ENCODE measurements at places on chromosomes 11 and 22.

DNA sequence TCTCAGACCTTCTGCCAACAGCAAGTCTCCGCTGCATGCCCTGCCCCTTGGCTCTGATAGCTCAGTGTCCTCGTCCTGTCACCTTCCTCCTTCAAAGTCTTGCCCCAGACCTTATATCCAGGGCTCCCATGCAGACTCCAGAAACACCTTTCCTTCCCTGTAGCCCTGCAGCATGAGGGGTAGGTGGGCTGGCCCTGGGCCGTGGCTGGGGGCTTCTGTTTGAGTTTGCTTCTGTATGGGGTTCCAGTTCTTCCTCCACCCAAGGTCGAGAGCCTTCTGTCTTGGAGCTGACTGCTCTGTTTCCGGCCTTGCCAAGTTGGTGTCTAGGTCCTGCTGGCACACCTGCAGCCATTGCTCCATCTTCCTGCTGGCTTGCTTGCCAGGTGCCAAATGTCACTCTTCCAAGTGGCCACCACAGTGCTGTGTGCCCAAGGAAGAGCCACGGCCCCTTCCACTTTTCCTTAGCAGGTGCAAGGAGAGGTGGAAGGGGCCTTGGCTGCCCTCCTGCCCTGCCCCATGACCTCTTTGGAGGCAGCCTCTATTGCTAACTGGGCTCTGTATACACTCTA is 74.8 kb upstream of the NECTIN1 start:
- no peak for DNase-seq

DNA sequence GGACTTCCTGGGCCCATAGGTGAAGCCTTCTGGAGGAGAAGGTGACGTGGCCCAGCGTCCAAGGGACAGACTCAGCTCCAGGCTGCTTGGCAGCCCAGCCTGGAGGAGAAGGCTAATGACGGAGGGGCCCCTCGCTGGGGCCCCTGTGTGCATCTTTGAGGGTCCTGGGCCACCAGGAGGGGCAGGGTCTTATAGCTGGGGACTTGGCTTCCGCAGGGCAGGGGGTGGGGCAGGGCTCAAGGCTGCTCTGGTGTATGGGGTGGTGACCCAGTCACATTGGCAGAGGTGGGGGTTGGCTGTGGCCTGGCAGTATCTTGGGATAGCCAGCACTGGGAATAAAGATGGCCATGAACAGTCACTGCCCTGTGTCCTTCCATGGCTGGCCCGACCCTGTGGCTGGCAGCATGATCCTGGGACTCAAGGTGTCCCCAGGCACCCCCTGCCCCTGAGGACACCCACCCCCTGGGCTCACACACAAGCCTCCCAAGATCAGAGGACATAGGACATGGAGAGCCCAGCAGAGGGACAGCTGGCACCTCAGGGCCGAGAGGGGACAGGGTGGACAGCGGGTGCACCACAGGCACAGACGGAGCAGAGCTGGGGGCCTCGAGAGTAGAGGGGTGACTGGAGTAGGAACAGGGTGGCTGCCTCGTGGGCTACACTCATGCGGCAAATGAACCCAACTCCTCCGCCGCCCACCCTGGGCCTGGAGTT is 10.1 kb downstream of the SIGIRR start:
- DNase-seq: no peak

- DNase-seq: no peak
Observed at GRCh38 chr22:27576413-27576812, 225.1 kb downstream of the MN1 start.

GRCh38 chr11:17638311-17638710 is 81.1 kb upstream of the MYOD1 start:
- DNase-seq: no peak

DNA sequence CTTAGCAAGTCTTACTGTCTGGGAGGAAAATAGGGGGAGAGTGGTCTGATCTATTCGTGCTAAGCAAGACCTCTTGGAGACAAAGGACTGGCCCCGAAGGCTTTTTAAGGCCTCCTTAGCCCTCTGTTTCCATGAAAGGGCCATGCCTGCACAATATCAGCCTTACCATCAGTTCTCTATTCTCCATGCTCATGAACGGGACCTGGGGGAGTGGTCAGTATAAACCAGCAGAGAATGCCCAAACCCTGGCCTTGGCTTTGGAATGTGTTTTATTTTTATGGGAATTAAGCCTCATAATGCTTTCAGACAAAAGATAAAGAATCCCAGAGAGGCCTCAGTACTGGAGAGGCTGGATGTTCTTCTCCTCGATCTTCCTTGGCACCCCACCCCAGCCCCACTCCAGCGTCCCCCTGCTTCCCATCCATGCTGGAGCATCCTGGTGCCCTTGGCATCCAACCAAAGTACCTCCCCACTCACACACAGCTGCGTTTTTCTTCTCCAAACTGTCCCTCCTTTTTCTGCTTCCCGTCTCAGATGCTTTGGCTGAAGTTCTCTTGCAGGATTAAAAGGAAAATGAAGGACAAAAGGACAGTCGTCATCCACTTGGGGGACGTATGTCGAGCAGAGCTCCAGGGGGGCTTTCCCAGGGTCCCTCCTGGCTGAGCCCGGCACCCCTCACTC is 18.6 kb downstream of the FXYD6 start:
- DNase-seq: no peak

GRCh38 chr11:42034826-42035225 is 575.4 kb upstream of the LRRC4C start:
- DNase-seq: no peak

- no peak for DNase-seq
Observed at GRCh38 chr11:59413646-59414045, 12.6 kb downstream of the OR5A2 start.

GRCh38 chr11:73461335-73461840 is 85.2 kb downstream of the RELT start:
- DNase-seq: no peak

DNA sequence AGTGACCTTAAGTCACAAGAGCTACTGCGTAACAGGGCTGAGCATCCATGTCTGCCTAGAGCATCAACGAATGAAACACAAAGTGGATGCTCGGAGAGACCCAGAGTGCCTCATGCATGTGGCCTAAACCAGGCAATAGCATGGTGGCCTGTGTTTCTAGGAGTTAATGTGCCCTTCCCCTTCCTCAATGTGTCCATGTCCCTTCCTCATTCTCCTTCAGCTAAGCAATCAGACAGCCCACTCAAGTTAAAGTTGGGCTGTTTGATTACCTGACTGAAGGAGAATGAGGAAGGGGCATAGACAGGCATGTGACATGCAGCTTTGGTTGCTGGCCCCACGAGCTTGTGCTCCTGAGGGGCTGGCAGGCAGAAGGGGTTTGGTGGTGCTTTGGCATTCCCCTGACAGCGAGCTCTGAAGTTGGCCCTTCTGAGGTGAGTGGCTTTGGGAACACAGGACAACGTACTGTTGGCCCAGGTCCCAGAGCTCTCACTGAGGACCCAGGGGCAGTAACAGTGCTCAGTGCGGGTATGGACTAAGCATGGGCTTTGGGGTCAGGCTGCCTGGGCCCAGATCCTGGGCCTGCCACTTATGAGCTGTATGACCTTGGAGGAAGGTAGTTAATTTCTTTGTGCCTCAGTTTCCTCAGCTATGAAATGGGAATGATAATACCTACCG is 46.7 kb downstream of the IRAG1 start:
- DNase-seq: no peak
